ENCODE measurements at places on chromosomes 11 and 22. TPM values are rescaled to one million over a fixed set of nuclear protein-coding genes. Genes with fewer than 3 reads are reported as not detected.

SPON1 gene
- polyA plus RNA-seq = not detected

SERPING1 gene
- not detected for polyA plus RNA-seq

DNA sequence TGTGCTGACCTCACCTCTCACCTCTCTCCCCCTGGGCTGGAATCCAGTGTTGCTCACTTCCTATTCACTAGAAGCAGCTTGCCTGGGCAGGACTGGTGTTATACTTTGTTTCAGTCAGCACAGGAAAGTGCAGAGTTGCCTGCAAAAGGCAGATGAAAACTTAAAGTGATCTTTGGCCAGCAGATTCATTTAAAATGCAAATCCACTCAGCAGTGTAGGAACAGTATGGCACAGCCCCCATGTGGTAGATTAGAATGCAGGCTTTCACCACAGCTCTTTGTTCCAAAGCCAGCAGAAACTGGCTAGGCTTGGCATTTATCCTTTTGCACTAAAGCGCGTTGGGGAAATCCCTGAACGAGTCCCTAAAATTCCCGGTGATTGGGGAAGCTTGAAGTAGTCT, 301.2 kb downstream of the OR4C45 start:
- H3K36me3 ChIP-seq = no peaks in the 10 kb centered on the region
- H3K4me1 ChIP-seq = no peaks in the 10 kb centered on the region
- no peak for DNase-seq
- no peak overlapping the region for H3K4me3 ChIP-seq

DNA sequence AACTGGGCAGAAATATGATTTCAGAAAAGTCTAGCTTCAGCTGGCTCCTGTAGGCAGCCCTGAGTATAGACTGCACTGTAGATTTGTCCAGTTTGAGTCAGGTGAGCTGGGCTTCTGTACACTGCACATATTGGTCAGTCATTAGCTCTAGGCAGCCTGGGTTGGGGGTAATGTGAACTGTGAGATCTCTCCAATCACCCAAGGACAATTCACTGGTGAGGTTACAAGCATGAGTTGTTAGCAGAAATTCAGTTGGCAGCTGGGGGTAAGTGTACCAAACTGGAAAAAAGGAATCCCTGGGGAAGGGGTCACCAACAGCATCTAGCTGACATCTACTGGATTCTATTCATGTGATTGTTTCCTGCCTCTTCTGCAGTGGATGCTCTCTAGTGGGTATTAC, 39.7 kb downstream of the MRGPRX2 start:
- no peak overlapping the region for H3K4me3 ChIP-seq
- DNase-seq = no peak
- H3K36me3 ChIP-seq = no peaks in the 10 kb centered on the region
- peaks cover 3% of the 10 kb centered on the region for H3K4me1 ChIP-seq
- peaks cover 13% of the 10 kb centered on the region for H3K27me3 ChIP-seq

PARVG gene
- polyA plus RNA-seq = 0.02 TPM

MOV10L1 gene
- 27.6 TPM for polyA plus RNA-seq

KLHL35 gene
- polyA plus RNA-seq = 2.7 TPM

GRCh38 chr22:36870250-36870649, 9.4 kb downstream of the NCF4 start:
- no peaks in the 10 kb centered on the region for H3K36me3 ChIP-seq
- H3K27me3 ChIP-seq = peaks cover 2% of the 10 kb centered on the region
- H3K27ac ChIP-seq = no peak overlapping the region
- DNase-seq = no peak
- H3K4me3 ChIP-seq = no peak overlapping the region
- H3K4me1 ChIP-seq = peaks cover 18% of the 10 kb centered on the region

- DNase-seq = no peak
- H3K4me3 ChIP-seq = no peak overlapping the region
- H3K36me3 ChIP-seq = no peaks in the 10 kb centered on the region
- no peak overlapping the region for H3K27ac ChIP-seq
These were observed 6.2 kb upstream of the CRYBB2 start for GRCh38 chr22:25213221-25213620.

- H3K4me1 ChIP-seq = peaks cover 15% of the 10 kb centered on the region
- peak; percentile 5 for DNase-seq
- no peak overlapping the region for H3K4me3 ChIP-seq
These were observed 101.0 kb upstream of the AKIP1 start for GRCh38 chr11:8809939-8810539.

TSPAN32 gene
- not detected for polyA plus RNA-seq

DNA sequence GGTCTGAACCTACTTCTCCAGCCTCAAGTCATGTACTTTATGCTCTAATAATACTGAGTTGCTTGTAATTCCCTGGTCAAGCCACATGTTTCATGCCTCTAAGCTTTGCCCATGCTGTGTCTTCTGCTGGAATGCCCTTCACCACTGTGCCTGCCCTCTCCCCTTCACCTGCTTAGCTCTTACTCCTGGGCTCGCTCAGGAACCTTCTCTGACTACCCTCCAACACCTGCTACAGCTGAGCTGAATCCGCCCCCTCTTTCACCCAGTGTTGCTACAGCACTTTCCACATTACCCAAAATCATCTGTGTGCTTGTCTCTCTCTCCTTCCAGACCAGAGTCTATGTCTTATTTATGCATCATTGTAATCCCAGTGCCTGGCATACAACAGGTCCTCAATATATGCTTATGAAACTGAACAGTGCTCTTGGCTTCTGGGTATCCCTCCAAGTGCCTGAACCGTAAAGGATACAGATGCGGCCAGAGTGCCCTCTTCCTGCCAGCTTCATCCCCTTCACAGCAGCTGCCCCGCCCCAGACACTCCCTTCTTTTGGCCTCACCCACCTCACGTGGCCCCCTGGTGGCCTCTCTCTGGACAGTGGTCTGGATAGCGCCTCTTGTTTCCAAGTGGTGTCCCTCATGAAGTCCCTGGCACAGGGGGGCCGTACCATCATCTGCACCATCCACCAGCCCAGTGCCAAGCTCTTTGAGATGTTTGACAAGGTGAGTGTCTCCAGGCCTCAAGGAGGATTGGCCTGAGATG, 7.1 kb downstream of the ABCG4 start:
- no peaks in the 10 kb centered on the region for H3K36me3 ChIP-seq
- no peaks in the 10 kb centered on the region for H3K27me3 ChIP-seq
- no peak overlapping the region for H3K4me3 ChIP-seq
- no peaks in the 10 kb centered on the region for H3K4me1 ChIP-seq
- H3K27ac ChIP-seq = no peak overlapping the region

- no peaks in the 10 kb centered on the region for H3K4me1 ChIP-seq
- H3K27ac ChIP-seq = no peak overlapping the region
- no peaks in the 10 kb centered on the region for H3K27me3 ChIP-seq
- no peaks in the 10 kb centered on the region for H3K36me3 ChIP-seq
These were observed 19.3 kb upstream of the BRSK2 start for GRCh38 chr11:1370186-1371025.

DNA sequence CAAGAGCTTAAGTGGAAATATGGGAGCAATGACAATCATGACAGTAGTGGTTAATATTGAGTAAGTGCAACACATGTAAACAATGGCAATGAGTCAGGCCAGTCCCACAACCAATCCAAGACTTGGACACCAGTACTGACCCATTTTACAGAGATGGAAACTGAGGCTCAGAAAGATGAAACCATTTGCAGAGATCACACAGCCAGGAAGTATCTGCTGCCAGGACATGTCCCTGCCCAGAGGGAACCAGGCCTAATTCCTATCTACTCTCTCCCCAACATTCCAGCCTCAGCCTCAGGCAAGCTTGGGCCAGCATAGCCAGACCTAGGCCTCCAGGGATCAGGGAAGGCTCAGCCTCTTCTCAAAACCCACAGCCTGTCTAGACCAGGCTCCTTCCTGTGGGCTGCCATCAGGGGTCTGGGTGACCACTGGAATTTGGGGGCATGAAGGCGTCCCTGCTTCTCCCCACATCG, 395.1 kb downstream of the MN1 start:
- no peak overlapping the region for H3K4me3 ChIP-seq
- H3K27me3 ChIP-seq = no peaks in the 10 kb centered on the region
- no peaks in the 10 kb centered on the region for H3K4me1 ChIP-seq
- no peak for DNase-seq
- H3K27ac ChIP-seq = no peak overlapping the region
- no peaks in the 10 kb centered on the region for H3K36me3 ChIP-seq

DEPDC7 gene
- 0.05 TPM for polyA plus RNA-seq

BTG4 gene
- polyA plus RNA-seq = not detected

IGSF22 gene
- not detected for polyA plus RNA-seq

GRCh38 chr11:46607516-46607915, 9.5 kb downstream of the HARBI1 start:
- no peak for DNase-seq
- no peak overlapping the region for H3K27ac ChIP-seq
- no peaks in the 10 kb centered on the region for H3K4me1 ChIP-seq
- no peaks in the 10 kb centered on the region for H3K36me3 ChIP-seq

DNA sequence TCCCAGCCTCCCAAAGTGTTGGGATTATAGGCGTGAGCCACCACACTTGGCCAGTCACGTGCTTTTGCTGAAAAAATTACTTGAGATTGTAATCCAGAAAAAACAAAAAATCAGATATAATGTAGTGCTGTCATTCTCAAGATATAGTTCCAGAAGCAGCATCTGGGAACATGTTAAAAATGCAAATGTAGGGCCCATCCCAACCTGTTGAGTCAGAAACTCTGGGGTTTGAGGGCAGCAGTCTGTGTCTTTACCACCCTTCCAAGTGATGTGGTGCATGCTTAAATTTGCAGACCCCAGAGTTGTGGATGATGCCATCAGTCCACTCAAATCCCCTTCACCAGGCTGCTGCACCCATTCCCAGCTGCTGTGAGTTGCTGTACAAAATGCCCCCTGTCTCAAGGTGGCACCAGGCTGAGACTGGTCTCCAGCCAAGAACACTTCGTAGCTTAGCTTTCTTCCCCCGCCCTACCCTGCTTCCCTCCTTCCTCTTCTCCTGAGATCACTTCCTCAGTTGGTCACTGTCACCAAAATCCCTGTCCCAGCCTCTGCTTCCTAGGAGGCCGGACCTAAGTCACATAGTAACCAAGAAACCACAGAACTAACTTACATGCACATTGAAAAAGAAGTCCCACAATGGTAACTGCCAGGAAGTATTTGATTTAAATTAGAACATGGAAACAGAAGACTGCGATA, 18.2 kb upstream of the ARRB1 start:
- no peaks in the 10 kb centered on the region for H3K27me3 ChIP-seq
- no peak overlapping the region for H3K4me3 ChIP-seq
- H3K27ac ChIP-seq = no peak overlapping the region
- peaks cover 14% of the 10 kb centered on the region for H3K4me1 ChIP-seq
- DNase-seq = peak; percentile 35
- H3K36me3 ChIP-seq = no peaks in the 10 kb centered on the region

Data from endothelial cell of umbilical vein (primary cell).